ENCODE measurements at places on chromosomes 2 and 18.

- no peak for DNase-seq
Measured at GRCh38 chr2:44342854-44343253, 18.4 kb downstream of the PREPL start.

- DNase-seq: no peak
Measured at GRCh38 chr2:61415265-61415664, 55.6 kb downstream of the USP34 start.

DNA sequence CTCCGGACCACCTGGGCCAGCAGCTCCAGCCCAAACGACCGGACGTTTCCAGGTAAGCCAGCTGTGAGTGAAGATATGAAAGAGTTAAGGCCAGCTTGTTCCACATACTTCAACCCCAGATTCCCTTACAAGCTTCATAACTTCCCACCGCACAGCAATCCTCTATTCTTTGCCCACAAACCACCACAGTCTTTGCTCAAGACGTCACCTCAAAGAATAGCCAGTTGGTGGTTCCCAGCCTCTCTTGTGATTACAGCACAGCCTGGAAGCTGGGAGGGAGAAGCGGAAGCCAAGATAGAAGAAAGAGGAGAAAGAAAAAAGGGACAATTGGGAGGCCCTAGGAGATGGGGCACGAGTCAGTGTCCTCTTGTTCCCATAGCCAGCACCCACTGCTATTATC lies 70.6 kb downstream of the NRP2 start:
- DNase-seq: peak; percentile 66

GRCh38 chr2:121257480-121257840 lies 27.5 kb downstream of the TFCP2L1 start:
- no peak for DNase-seq

DNA sequence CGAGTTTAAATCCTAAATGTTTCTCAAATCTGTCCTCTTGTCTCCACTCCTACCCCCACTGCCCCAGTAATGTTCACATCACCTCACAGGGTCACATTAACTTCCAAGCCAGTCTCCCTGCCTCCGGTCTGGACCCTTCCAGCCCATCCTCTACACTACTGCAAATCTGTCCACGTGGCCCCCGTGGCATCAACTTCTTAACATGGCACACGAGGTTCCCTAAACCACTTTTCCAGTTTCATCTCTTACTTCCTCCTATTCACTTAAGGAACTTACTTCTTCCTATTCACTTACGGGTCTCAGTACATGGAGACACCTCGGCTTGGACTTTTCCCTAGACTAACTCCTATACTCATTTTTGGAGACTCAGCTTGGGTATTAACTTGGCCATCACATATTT lies 27.0 kb downstream of the MRPL33 start:
- DNase-seq: no peak

- DNase-seq: no peak
Measured at GRCh38 chr2:43559391-43560230, 36.2 kb downstream of the THADA start.
